ENCODE measurements at places on chromosomes 7 and 10.

DNA sequence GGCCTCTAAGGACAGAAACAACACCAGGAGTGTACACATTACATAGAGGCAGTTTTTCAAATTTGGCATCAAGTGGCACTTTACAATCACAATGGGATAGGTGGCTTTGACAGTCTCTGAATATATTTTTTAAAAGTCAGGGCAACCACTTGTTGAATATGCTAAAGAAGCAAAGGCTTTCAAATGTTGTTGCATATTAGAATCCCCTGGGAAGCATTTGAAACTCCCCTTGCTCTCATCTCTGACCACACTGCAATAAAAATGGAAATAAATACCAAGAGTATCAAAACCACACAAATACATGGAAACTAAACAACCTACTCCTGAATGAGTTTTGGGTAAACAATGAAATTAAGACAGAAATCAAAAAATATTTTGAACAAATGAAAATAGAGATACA is 106.5 kb upstream of the RAB11FIP2 start:
- DNase-seq, result no peak

DNA sequence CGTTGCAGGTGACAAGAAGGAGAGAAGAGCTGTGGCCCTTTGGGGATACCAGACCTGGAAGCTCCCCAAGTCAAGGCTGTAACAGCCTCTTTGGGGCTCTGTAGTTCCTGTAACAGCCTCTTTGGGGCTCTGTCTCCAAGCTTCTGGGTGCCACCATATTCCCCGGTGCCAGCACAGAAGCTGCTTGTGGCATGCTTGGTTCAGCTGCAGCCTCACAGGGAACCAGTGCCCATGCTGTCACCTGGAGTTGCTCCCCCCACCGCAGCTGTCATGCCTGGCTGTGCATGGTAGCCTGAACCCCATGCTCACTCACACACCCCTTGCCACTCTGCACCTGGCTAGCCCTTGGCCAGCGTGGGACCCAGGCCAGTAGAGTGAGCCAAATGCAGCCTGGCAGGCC is 109.1 kb downstream of the ELAPOR2 start:
- no peak for DNase-seq

GRCh38 chr10:75487087-75487754 is 55.8 kb downstream of the LRMDA start:
- no peak for DNase-seq

- no peak for DNase-seq
Measured at GRCh38 chr10:73974309-73974946, 23.5 kb upstream of the VCL start.

- no peak for DNase-seq
Measured at GRCh38 chr10:14533295-14533694, 202.6 kb upstream of the FRMD4A start.
